ENCODE measurements at places on chromosomes 2 and 18. TPM values are rescaled to one million over a fixed set of nuclear protein-coding genes. Genes with fewer than 3 reads are reported as not detected.
A peak's percentile ranks its signal among the peaks of the same experiment; 100 is the strongest.

- no peak for DNase-seq
- H3K4me3 ChIP-seq: no peak overlapping the region
- no peaks in the 10 kb centered on the region for H3K36me3 ChIP-seq
- H3K4me1 ChIP-seq: no peaks in the 10 kb centered on the region
- H3K27me3 ChIP-seq: peaks cover 28% of the 10 kb centered on the region
Observed at GRCh38 chr2:240319221-240319854, 116.1 kb upstream of the GPC1 start.

LRRTM1 gene
- 3.2 TPM for polyA plus RNA-seq

SCN3A gene
- 0.99 TPM for polyA plus RNA-seq

- peak; percentile 48 for DNase-seq
- H3K27ac ChIP-seq: no peak overlapping the region
- peaks cover 4% of the 10 kb centered on the region for H3K4me1 ChIP-seq
- H3K36me3 ChIP-seq: no peaks in the 10 kb centered on the region
- H3K4me3 ChIP-seq: no peak overlapping the region
Observed at GRCh38 chr2:32711219-32711618, 83.4 kb downstream of the TTC27 start.

AKAIN1 gene
- polyA plus RNA-seq: not detected

DNA sequence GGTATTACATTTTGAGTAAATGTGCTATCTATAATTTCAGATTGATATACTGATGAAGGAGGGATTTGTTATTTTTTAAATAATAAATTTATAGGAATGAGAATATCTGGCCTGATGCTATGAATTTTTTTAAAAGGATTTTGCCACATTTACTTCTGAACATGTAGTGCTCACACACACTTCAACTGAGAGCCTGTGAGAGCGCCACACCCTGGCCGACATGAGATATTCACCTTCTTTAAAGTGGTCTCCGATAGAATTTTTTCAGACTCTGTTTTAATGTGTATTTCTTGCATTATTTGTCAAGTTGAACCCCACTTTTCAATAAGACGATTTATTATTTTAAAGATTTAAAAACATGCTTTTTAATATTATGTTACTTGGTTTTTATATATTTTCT, 813.3 kb downstream of the DCC start:
- H3K36me3 ChIP-seq: no peaks in the 10 kb centered on the region
- DNase-seq: no peak
- no peaks in the 10 kb centered on the region for H3K4me1 ChIP-seq
- H3K4me3 ChIP-seq: no peak overlapping the region

GRCh38 chr2:217249121-217250012, 389.5 kb upstream of the TNP1 start:
- H3K36me3 ChIP-seq: no peaks in the 10 kb centered on the region
- DNase-seq: no peak
- H3K27me3 ChIP-seq: no peaks in the 10 kb centered on the region
- peak overlapping the region; percentile 55 for H3K27ac ChIP-seq

- no peaks in the 10 kb centered on the region for H3K36me3 ChIP-seq
- no peak overlapping the region for H3K4me3 ChIP-seq
- H3K4me1 ChIP-seq: no peaks in the 10 kb centered on the region
- DNase-seq: no peak
- H3K27me3 ChIP-seq: no peaks in the 10 kb centered on the region
Observed at GRCh38 chr2:105261061-105261460, 19.5 kb downstream of the GPR45 start.

DNA sequence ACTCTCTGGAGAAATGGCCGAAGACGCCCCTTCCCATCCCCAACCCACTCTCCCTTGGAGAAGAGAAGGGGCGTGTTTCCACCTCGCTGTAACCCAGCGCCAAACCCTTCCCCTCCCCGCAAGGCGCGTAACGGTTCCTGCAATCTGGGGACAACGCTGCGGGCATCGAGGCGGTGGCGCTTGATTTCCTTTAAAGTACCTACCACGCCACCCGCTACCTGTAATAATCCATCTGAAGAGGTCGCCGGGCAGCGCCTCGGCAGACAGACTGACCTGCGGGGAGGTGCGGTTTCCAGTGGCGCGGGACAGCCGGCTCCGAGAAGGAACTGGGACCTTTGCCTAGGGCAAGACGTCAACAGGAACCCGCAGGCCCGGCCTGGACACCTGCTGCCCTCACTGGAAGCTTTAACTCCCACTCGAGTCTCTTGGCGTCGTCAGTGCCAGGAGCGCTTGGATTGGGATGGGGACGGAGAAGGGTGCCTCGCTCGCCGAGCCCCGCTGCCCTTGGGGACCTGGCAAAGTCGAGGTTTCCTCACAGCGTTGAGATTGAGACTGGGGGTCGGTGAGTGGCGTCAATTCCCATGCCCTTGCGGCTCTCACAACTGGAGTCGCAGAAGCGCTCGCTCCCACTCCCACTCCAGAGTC, at the start of gene CYP1B1:
Gene CYP1B1, minus strand, starts transcription at position 645 of the 645 bp plus-strand sequence. CDS start 763 bp downstream, outside the sequence.
- H3K36me3 ChIP-seq: no peaks in the 10 kb centered on the region
- no peak for DNase-seq
- H3K27me3 ChIP-seq: peaks cover 61% of the 10 kb centered on the region
- peak within 1 kb of the TSS; percentile 53 for H3K4me3 ChIP-seq
- peaks cover 4% of the 10 kb centered on the region for H3K4me1 ChIP-seq

DNA sequence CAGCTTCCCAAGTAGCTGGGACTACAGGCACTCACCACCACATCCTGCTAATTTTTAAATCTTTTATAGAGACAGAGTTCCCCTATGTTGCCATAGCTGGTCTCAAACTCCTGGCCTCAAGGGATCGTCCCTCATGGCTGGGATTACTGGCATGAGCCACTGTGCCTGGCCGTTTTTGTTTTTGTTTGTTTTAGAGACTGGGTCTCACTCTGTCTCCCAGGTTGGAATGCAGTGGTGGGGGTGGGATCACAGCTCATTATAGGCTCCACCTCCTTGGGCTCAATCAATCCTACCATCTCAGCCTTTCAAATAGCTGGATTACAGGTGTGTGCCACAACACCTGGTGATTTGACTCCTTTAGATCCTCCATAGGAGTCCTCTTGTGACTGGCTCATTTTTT, 19.5 kb upstream of the ZDBF2 start:
- no peak for DNase-seq
- no peaks in the 10 kb centered on the region for H3K4me1 ChIP-seq
- H3K4me3 ChIP-seq: no peak overlapping the region
- no peaks in the 10 kb centered on the region for H3K36me3 ChIP-seq
- peaks cover 73% of the 10 kb centered on the region for H3K27me3 ChIP-seq

DNA sequence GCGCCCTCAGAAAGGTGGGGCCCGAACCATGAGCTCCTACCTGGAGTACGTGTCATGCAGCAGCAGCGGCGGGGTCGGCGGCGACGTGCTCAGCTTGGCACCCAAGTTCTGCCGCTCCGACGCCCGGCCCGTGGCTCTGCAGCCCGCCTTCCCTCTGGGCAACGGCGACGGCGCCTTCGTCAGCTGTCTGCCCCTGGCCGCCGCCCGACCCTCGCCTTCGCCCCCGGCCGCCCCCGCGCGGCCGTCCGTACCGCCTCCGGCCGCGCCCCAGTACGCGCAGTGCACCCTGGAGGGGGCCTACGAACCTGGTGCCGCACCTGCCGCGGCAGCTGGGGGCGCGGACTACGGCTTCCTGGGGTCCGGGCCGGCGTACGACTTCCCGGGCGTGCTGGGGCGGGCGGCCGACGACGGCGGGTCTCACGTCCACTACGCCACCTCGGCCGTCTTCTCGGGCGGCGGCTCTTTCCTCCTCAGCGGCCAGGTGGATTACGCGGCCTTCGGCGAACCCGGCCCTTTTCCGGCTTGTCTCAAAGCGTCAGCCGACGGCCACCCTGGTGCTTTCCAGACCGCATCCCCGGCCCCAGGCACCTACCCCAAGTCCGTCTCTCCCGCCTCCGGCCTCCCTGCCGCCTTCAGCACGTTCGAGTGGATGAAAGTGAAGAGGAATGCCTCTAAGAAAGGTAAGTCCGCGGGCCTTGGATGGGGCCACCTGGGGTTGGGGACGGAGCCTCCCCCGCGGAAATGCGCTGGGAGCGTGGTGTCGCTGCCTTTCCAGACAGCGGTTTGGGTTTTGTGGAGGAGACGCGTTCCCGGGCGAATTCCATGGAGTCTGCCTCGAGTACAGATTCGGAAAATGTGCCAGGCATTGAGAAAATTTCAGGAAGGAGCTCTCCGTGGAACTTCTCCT, 559 bp downstream of the HOXD1 start:
- peak overlapping the region; percentile 47 for H3K4me3 ChIP-seq
- peaks cover 100% of the 10 kb centered on the region for H3K27me3 ChIP-seq
- H3K36me3 ChIP-seq: no peaks in the 10 kb centered on the region
- peak overlapping the region; percentile 31 for H3K27ac ChIP-seq

DNA sequence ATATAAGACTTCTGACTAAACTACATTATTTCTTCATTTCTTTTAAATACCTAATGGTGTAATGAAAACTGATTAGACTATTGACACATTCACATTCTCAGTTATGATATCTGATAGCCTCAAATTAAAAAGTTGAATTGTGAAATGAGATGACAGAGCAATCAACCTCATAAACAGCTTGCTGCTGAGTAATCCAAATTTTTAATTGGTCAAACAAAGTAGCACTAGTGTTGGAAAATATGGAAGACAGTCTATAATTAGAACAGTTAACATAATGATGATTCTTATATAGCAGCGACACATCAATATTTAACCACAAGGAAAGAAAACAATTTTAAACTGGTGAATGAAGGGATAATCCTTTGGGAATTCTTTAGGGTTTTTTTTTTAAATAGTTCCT, 91.9 kb upstream of the LRP1B start:
- no peak overlapping the region for H3K4me3 ChIP-seq
- H3K27ac ChIP-seq: no peak overlapping the region
- H3K4me1 ChIP-seq: no peaks in the 10 kb centered on the region
- H3K36me3 ChIP-seq: no peaks in the 10 kb centered on the region
- no peak for DNase-seq

RTP5 gene
- polyA plus RNA-seq: not detected

- H3K27me3 ChIP-seq: no peaks in the 10 kb centered on the region
- peak; percentile 75 for DNase-seq
- H3K36me3 ChIP-seq: no peaks in the 10 kb centered on the region
- no peak overlapping the region for H3K27ac ChIP-seq
- H3K4me1 ChIP-seq: no peaks in the 10 kb centered on the region
Observed at GRCh38 chr2:190126798-190127197, 64.3 kb upstream of the MSTN start.

DNA sequence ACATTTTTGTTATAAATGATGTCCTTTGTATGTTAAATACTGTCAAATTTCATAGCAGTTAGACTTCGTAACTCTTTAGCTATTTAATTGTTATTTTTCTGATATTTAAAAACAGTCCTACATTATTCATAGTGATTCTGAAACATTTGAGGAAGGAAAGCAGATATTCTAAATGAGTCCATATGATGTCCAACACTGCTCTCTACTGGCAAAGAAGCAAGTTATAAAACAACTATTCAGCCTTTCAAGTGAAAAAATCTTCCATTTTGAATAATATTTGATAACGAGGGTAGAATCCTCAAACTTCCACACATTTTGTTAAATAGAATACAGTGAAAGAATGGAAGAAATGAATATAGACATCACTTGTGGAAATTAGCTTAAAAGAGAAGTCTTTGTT, 220.8 kb downstream of the GULP1 start:
- H3K36me3 ChIP-seq: no peaks in the 10 kb centered on the region
- no peak overlapping the region for H3K27ac ChIP-seq
- DNase-seq: peak; percentile 56
- no peak overlapping the region for H3K4me3 ChIP-seq
- H3K27me3 ChIP-seq: no peaks in the 10 kb centered on the region
- H3K4me1 ChIP-seq: no peaks in the 10 kb centered on the region

DNA sequence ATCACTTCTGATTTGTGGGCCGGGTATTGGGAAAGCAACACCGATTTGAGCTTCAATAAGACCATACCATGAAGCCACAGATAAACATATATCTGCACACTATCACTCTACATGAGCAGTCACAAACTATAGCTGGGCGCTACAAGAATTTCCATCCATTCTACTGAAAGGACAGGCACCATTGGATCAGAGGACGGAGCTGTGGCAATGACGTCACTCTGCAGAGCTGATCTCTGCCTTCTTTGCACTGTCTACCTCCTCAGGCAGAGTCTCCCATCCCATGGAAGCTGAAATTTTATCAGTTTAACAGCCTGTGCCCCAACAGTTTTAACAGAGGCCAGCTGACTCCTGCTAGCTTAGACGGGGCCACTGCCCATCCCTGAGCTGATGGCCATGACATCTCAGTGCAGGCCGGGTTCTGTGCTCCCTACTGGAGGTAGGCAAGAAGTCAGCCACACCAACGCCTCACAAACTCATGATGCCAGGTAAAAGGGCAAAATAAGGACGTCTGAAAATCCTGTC, 389.6 kb upstream of the SALL3 start:
- no peaks in the 10 kb centered on the region for H3K36me3 ChIP-seq
- no peaks in the 10 kb centered on the region for H3K27me3 ChIP-seq
- no peak overlapping the region for H3K27ac ChIP-seq
- no peak overlapping the region for H3K4me3 ChIP-seq

GRCh38 chr2:35973737-35974132, 381.8 kb upstream of the CRIM1 start:
- H3K36me3 ChIP-seq: no peaks in the 10 kb centered on the region
- peaks cover 4% of the 10 kb centered on the region for H3K4me1 ChIP-seq
- DNase-seq: no peak
- H3K27ac ChIP-seq: no peak overlapping the region
- no peaks in the 10 kb centered on the region for H3K27me3 ChIP-seq

- no peak overlapping the region for H3K4me3 ChIP-seq
- no peaks in the 10 kb centered on the region for H3K4me1 ChIP-seq
- no peak overlapping the region for H3K27ac ChIP-seq
- H3K27me3 ChIP-seq: no peaks in the 10 kb centered on the region
- H3K36me3 ChIP-seq: no peaks in the 10 kb centered on the region
Observed at GRCh38 chr2:28842042-28842441, 28.1 kb downstream of the TRMT61B start.

DNA sequence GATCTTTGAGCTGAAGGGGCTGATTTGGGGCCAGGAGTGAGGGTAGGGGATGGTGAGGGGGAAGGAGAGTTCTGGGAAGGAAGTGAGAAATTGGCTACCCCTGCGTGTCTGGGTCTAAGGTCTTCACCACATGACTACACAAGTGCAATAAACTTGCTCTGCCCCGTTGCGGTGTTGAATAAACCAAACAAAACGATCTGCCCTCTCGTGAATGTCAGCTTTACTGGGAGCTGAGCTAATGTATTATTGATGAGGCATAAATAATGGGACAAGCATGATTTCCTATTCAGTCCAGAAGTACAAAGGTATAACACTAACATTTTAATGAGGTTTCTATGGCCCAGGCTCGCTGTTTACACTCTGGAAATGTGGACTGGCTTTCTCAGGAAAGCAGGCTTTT, 8.0 kb upstream of the CFAP221 start:
- no peak overlapping the region for H3K4me3 ChIP-seq
- no peaks in the 10 kb centered on the region for H3K27me3 ChIP-seq
- no peak for DNase-seq
- H3K27ac ChIP-seq: no peak overlapping the region
- H3K36me3 ChIP-seq: no peaks in the 10 kb centered on the region

ADCYAP1 gene
- polyA plus RNA-seq: 0.19 TPM

ALKAL2 gene
- polyA plus RNA-seq: 20.5 TPM

LINC00305 gene
- polyA plus RNA-seq: not detected
